ENCODE measurements at places on chromosomes 7 and 10. TPM values are rescaled to one million over a fixed set of nuclear protein-coding genes. Genes with fewer than 3 reads are reported as not detected.

GRCh38 chr10:71921324-71922027 lies 42.7 kb upstream of the CHST3 start:
- DNase-seq, result peak; percentile 61

GRCh38 chr10:63266391-63267316 lies 133.5 kb downstream of the NRBF2 start:
- no peak for DNase-seq

DNA sequence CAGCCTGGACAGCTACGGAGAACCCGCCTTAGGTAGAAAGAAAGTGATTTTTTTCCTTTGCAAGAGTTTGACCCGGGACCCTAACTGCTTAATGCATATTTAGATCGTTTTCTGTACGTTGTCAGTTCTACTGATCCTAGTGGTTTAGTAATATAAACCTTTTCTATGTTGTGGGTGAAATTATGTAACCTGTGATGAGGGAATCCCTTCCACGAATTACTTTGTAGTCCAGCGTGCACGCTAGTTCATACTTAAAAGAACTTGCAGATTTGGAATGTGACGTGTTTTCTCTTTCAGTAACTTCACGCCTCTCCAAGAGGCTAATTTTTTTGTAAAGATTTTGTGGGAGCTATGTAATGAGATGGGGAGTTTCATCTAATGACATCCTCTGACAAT lies 705 bp downstream of the SLF2 start:
- no peak for DNase-seq

GRCh38 chr10:25902002-25902401 lies 32.0 kb upstream of the MYO3A start:
- DNase-seq, result no peak

GRCh38 chr7:46939089-46939488 lies 642.8 kb downstream of the TNS3 start:
- no peak for DNase-seq

GRCh38 chr10:22633106-22633505 lies 81.3 kb downstream of the PIP4K2A start:
- DNase-seq, result no peak

DNA sequence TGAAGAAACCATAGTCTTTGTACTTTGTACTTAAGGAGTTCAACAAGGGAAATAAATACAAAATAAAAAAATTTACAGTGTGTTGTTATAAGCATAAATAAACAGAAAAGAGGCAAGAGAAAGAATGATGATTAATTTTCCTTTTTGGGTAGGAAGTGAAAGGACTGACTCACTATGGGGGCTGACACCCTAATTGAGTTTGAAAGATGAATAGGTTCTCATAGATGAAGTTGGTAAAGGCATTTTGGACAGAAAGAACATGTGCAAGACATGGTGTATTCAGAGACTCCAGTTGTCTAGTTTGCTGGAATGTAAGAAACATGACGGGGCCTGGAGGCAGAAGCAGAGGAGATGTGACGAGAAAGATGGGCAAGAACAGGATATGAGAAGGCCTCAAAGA lies 83.7 kb downstream of the VPS50 start:
- no peak for DNase-seq

GRCh38 chr10:132911786-132912097 lies 30.6 kb downstream of the CFAP46 start:
- DNase-seq, result no peak

DNA sequence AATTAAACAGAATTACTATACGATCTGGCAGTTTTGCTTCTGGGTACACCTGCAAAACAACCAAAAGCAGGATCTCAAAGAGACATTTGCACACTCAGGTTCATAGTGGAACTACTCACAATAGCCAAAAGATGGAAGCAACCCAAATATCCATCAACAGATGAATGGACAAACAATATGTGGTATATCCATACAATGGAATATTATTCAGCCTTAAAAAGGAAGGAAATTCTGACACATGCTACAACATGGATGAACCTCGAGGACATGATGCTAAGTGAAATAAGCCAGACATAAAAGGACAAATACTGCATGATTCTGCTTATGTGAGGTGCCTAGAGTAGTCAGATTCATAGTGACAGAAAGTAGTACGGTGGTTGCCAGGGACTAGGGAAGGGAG lies 330.7 kb downstream of the PLXNA4 start:
- DNase-seq, result no peak

- no peak for DNase-seq
Observed at GRCh38 chr10:18196806-18197550, 56.8 kb downstream of the CACNB2 start.

DNA sequence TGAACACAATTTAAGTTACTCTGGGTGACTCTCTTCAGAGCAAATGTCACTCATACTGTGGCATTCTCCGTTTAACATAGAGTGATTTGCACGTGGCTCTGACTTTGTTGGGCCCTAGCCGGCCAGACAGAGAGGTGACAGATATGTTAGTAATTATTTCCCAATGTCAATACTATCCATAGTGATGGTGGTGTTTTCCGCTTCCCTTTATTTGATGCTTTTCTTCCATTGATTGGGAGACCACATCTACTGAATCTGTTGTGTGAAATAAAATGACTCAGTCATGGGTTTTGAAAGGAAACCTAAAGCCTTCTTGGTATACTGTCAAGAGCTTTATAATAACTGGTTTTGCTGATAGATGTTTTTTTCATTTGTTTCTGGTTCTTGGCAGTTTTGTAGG lies 7.4 kb downstream of the AVL9 start:
- DNase-seq, result no peak

DNA sequence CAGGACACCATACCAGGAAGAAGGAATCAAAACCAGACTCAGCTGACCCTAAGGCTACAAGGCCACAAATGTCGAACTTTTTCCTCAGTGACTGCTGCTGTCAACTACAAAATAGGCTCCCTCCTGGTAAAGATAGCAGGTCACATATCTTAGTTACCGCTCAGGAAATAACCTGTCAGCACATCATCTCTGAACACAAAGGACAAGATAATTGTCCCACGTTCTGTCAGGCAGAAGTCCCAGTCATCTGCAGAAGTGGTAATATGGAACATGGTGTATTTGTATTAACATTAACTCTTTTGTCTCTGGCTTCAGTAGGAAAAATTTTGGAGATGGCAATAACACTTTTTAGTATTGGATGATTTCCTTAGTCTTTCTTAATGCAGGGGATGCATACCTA lies 630.2 kb upstream of the LRRTM3 start:
- DNase-seq, result no peak

GRCh38 chr7:6266699-6267098 lies 5.7 kb downstream of the CYTH3 start:
- no peak for DNase-seq

- DNase-seq, result no peak
Observed at GRCh38 chr10:7438196-7438986, 27.6 kb upstream of the SFMBT2 start.

DNA sequence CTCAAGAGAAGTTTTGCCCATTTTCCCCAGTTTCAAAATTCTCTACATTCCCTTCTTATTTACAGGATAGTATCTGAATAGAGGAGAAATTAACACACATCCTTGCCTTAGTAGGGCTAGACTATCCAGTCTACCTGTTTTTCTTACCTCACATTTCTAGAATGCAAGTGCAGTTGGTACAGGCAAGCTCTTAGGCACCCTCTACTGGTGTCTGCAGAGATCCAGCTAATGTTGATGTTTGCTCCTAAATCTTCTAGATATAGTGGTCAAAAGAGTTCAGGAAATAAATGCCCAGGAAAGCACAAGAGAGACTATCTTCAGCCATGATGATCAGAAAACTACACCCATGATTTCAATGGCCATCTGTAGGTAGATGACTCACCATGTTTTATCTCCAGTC lies 205.3 kb downstream of the HTR7 start:
- no peak for DNase-seq

GRCh38 chr7:36855330-36855729 lies 131.0 kb upstream of the AOAH start:
- DNase-seq, result no peak

DNA sequence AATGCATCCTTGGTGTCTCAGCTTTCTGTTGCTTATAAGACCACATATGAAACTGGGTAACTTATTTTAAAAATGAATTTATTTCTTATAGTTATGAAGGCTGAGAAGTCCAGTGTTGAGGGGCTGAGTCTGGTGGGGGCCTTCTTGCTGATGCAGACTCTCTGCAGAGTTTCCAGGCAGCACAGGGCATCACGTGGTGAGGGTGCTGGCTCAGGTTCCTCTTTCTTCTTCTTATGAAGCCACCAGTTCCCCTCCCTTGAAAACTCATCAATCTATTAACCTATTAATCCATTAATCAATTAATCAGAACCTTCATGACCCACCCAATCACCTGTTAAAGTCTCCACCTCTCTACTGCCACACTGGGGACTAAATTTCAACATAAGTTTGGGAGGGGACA lies 595.6 kb upstream of the NRP1 start:
- no peak for DNase-seq

GRCh38 chr7:2996141-2996540 lies 47.5 kb downstream of the CARD11 start:
- DNase-seq, result no peak

DNA sequence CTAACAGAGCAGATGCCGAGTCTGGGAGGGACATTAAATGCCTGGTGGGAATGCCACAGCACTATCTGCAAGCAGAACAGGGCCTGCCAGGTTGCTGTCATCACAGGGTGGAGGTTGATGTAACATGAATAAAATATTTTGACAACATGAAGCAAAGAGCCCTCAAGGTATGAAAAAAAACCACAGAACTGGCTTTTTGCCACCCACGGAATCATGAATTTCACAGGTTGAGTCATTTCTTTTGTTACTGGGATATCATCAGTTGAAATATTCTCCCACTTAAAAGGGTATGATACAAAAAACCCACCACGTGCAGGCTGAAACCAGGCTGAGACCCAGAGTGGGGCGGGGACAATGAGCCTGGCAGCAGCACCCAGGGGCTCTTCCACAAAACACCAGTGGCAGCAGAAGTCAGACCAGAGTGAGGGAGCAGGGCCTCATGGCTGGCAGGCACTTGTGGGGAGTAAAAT lies 220.1 kb downstream of the TNS3 start:
- no peak for DNase-seq

- DNase-seq, result no peak
Observed at GRCh38 chr10:61398366-61399129, 54.6 kb downstream of the TMEM26 start.

DNA sequence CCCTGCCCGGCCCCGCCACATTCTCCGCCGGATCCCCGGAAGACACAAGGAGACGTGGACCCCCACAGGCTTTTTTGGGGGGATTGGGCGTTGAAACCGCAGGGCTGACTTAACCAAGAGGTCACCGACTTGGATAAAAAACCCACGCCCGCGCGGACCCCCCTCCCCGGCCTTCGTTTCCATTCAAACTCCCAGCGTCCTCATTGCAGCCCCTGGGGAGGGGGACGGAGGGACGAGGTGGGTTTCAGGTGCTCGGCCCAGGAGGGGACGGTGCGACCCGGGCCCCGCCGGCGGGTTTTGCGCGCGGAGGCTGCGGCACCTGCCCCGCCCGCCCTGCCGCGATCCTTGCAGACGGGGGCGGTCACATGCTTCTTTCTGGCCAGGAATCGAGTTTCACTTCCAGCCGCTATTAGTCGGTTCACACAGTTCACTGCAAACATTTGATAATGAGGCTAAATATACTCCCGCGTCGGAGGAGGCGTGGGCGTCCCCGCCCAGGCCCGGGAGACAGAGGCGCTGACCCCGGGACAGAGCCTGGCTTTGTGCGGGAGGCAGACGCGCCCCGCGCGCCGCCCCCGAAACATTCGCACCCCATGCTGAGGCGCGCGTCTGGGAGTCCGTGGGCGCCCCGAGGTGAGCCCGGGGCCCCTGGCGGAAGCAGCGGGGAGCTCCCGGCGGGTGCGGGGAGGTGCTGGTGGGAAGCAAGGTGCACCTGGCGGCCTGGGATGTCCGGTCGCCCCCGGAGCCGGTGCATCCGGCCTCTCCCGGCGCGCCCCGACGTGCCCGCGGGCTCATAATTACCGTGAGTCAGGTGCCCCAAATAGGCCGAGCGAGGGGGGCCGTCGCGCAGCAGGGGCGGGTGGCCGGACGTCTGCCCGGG lies 2.7 kb upstream of the PDGFA start:
- peak; percentile 66 for DNase-seq

- no peak for DNase-seq
Observed at GRCh38 chr10:17831341-17831740, 22.2 kb downstream of the MRC1 start.

DNA sequence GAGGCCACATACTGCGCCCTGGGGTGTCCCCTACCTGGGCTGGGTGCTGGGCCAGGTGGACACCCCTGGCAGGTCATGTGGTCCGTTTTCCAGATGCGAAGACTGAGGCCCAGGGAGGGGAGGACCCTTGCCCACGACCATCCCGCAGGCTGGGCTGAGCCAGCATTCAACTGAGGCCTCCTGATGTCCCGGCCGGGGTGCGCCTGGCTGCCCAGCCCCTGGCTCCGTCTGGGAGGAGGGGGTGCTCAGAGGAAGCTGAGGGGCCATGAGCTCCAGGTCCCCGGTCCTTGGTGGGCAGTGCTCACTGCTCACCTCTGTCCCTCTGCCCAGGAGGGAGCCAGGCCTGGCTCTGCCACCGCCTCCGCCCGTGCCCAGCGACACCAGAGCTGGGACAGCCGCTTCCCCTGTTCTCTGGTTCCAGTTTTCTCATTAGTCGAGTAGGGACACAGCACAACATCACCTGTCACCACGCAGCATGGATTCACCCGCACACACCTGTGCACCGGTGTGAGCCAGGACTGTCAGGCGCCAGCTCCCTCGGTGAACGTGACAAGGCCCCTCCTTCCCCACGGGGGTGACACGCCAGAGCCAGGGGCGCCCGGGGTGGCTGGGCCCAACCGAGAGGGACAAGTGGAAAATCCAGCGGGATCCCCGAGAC lies 139.7 kb downstream of the ELFN1 start:
- no peak for DNase-seq

GRCh38 chr7:155810770-155811559 lies 1.3 kb downstream of the SHH start:
- DNase-seq, result no peak

DNA sequence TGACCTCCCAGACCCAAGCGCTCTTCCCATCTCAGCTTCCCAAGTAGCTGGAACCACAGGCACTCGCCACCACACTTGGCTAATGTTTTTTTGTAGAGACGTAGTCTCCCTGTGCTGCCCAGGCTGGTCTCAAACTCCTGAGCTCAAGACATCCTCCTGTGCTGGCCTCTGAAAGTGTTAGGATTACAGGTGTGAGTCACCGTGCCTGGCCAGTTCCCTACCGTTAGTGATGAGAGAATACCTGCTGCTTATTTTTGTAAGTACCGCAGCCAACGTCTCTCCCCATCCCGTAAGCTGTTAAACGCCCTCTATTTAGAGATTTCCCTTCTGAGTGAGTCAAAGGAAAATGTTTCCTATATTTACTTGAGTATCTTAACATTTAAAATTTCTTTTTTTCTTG lies 38.5 kb upstream of the PDLIM1 start:
- DNase-seq, result no peak

The MNX1 gene
- total RNA-seq, result 14.5 TPM

The ZNF488 gene
- 1.3 TPM for total RNA-seq

The NPY gene
- total RNA-seq, result not detected

The NRCAM gene
- 1.1 TPM for total RNA-seq

The UTF1 gene
- total RNA-seq, result not detected

The CISD1 gene
- total RNA-seq, result 52.5 TPM

The CHN2 gene
- 12.8 TPM for total RNA-seq
